ENCODE measurements at places on chromosomes 2 and 18. TPM values are rescaled to one million over a fixed set of nuclear protein-coding genes. Genes with fewer than 3 reads are reported as not detected.

GRCh38 chr18:74567822-74568221, 29.8 kb upstream of the ZNF407 start:
- no peak for ATAC-seq

DNA sequence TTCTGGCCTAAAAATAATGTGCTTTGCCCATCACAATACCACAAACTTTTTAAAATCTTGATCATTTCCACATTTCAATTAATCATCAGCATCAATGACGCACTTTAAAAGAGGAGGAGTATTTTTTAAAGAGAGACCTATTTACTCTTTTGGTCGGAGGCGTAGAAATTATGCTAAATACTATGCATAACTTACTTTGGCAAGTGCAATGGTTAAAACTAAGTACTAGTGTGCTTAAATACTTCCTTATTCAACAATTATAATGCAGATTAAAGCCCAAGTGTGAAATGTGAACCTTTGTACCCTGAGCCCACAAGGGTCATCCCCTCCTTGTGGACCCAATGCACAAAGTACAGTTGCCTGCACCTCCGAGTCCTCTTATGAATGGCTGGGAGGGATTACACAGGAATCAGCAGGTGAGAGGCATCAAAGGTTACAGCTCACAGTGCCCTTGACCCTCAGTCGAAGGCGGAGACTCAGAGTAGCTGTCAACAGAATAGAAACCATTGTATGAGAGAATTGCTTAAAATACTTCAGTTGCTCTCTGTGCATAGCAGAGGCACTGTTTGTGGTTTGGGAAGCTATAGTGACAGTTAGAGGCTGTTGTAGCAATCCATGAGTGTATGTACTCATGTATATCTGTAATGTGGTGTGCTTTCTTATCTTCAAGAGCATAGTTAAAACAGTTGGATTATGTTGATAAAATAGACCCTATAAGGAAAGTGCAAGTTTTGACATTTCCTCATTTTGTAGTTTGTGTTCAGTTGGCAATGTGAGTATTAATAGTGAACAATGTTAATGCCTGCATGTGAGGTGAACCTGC, 151.7 kb upstream of the ITGA4 start:
- ATAC-seq, result peak; percentile 80

- no peak for ATAC-seq
These were observed 40.3 kb downstream of the FHOD3 start for GRCh38 chr18:36337679-36338402.

DNA sequence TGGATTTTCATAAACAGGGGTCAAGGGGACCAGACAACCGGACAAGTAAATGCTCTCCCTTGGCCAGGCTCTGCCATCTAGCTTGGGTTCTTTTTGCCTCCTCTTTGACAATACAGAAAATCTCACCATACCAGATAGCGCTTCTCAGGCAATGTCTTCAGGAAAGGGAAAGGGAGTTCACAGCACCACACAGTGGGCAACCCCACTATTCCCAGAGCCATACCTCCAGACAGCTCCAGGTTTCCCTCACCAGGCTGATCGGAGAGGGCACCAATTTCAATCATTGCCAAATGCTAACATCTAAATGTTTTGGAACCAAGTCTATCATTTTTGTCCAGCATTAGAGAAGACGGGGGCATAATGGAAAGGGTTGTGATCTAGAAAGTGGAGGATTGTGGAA, 28.1 kb downstream of the CCDC68 start:
- no peak for ATAC-seq

- ATAC-seq, result no peak
These were observed 619 bp upstream of the MSH6 start for GRCh38 chr2:47782381-47782670.

- ATAC-seq, result no peak
These were observed 76.1 kb upstream of the CYP1B1 start for GRCh38 chr2:38152035-38152434.

DNA sequence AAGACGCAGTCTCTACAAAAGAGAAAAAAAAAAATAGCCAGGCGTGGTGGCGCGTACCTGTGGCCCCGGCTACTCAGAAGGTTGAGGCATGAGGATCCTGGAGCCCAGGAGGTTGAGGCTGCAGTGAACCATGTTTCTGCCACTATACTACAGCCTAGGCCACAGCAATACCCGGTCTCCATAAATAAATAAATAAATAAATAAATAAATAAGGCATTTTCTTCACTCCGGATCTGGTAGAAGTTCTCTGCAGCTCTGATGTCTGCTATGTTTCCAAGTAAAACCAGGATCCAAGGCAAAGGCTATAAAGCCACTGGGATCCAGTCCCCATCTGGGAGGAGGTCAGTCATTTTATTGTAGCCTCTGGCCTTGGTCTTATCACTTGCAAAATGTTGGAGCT, 15.5 kb downstream of the NFE2L2 start:
- ATAC-seq, result no peak

DNA sequence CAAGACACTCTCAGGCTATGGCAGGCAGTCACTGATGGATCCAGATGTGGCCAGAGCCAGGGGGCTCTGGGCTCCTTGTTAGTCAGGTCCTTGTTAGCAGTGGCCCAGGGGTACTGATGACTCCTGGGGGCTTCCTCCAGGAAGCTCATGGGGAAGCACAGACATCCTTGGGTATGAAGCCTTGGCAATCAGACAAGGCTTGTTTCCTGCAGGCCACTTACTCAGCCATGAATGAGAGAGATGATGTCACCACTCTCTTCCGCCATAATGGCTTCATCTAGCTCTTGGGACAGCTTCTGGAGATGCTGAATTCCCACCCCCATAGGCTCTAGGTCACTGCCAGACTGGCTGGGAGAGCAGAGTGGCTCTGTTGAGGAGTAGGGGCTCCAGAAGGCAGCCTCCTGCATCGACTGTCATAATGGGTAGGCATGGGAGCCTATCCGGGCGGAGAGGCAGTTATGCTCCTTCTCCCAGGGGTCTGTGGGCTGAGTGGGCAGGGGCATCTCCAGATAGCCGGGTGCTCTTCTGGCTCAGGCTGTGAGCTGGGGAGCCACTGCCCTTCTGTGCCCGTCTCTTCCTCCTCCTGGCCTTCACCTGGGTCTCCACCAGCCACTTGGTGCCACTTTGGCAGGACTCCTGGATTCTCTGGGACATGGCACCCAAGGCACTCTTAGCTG, 40.2 kb upstream of the BMPR2 start:
- ATAC-seq, result no peak

GRCh38 chr2:221442128-221442527, 130.0 kb downstream of the EPHA4 start:
- ATAC-seq, result no peak

DNA sequence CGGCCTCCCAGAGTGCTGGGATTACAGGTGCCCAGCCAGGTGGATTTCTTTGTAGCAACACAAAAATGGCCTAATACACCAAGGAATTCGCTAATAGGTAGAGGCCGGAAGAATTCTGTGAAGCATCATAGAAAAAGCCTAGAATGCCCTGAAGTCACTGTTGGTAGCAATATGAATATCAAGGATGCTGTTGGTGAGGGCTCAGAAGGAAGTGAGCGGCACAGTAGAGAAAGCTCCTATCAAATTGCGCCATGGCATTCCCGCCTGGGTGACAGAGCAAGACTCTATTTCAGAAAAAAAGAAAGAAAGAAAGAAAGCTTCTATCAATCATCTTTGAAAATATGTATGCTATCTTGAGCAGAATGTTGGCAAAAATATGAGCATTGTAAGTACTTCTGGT, 23.8 kb downstream of the GALNT5 start:
- no peak for ATAC-seq

DNA sequence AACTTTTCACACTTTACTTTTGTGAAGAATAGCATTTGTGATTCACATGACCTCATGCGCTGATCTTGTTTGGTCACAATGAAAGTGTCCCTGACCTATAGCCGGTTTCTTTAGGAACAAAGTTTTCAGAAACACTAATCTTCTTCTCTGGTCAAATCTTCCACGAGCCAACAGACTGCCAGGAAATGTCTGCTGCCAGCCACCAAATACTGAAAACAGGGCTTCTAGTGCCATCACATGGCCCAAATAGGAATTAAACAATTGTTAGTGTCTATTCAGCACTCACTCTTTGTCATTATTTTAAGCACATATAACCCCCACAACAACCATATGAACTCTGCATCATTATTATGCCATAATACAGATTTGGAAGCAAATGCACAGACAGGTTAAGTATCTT, 286.5 kb upstream of the SYT4 start:
- no peak for ATAC-seq

- no peak for ATAC-seq
These were observed 705.6 kb upstream of the ID2 start for GRCh38 chr2:7976206-7976605.

GRCh38 chr2:239927424-239927981, 97.6 kb downstream of the NDUFA10 start:
- ATAC-seq, result peak; percentile 100

DNA sequence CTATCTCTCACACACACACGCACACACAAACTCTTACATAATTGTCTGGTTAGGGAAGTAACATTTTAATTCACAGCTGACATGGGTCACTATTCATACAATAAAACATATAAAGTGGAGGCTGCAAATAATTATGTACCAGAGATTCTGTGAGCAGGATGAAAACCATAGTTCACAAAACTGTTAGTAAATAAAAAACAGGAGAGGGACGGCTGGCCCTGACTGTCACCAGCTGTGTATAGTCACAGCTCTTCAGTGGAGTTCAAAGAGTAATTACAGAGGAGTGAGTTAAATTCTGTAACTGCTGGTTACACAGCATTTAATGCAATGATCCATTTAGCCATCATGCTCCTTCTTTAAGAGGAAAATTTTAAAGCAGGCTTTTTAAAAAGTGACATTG, 76.9 kb downstream of the NRXN1 start:
- ATAC-seq, result no peak

- ATAC-seq, result no peak
These were observed 63.9 kb downstream of the PRKRA start for GRCh38 chr2:178386986-178387597.

GRCh38 chr2:220365023-220365422, 737.6 kb downstream of the SLC4A3 start:
- no peak for ATAC-seq

- no peak for ATAC-seq
These were observed 12.7 kb downstream of the CCNYL1 start for GRCh38 chr2:207724113-207724512.

DNA sequence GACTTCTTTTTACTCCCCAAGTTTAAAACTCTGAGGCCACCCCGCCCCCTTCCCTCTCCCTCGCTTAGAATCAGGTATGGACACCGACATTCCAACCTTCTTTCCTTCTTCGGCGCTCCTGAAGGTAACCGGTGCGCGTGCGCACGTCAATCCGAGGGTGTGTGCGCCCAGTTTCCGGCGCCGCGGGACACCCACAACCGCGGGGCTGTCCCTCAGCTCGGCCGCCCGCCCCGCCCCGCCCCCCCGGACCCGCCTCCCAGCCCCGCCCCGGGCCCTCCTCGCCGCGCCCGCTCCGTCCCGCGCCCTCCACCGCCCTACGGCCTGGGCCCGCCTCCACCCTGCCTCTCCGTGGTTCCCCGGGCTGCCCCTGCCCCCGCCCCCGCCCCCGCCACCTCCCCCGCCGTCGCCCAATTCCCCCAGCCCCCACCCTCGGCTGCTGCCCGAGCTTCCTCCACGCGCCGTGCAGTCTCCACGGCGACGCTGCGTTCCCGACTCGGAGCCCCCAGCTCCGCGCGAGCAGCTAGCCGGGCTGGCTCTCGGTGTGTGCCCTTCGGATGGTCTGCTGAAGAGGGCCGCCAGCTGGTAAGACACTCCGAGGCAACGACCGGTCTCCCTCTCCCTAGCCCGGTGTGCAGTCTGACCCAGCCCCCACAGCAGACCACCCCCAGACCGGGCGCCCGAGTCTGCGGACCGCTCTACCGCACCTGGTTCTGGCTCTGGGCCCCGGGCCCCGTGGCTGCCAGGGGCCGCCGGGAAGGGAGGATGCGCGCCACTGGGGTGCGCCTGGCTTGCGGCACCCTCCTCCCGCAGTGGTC, 635 bp downstream of the ERICH2 start:
- ATAC-seq, result peak; percentile 91

DNA sequence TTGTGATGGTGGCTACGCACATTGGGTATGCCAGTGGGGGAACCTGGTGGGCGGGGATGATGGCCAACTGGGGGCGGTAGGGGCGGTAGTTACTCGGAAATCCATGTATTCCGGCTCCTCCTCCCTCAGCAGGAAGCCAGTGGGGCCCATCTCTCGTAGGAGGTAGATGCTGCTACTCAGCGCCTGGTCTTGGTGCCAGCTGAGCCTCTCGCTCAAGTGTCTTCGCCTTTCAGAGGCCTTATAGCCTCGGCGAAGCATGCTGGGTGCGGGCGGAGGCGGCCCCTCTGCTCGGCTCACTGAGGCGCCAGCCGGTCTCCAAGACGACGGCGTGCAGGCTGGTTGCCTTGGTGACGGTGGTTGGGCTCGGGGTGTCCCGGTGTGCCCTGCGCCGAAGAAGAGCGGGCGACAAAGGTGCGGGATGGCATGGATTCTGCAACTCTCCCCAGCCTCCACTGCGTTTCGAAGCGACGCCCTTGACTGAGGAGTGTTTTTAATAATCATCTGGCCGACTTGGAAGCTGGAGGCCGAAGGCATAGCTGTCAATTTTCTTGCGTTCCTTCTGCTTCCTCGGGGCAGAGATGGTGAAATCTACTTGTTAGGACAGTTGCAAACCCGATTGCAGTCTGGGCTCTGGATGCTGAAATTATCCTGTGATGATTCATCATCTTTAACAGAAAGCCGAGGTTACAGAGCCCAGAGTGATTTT, at the start of gene ZSWIM2:
Gene ZSWIM2 (minus strand): TSS at position 298 of the 706 bp plus-strand sequence. CDS start 40 bp downstream, at position 258.
- ATAC-seq, result peak; percentile 23

DNA sequence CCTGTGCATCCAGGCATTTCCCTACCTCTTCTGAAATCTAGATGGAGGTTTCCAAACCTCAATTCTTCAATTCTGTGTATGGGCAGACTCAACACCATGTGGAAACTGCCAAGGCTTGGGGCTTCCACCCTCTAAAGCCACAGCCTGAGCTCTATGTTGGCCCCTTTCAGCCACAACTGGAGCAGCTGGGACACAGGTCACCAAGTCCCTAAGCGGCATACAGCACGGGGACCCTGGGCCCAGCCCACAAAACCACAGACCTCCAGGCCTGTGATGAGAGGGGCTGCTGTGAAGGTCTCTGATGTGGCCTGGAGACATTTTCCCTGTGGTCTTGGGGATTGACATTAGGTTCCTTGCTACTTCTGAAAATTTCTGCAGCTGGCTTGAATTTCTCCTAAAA, 255.4 kb downstream of the TDRD15 start:
- ATAC-seq, result no peak

GRCh38 chr18:51668101-51668500, 470.6 kb upstream of the MEX3C start:
- no peak for ATAC-seq

- ATAC-seq, result no peak
These were observed 141.4 kb downstream of the SPP2 start for GRCh38 chr2:234191819-234192407.

ADGRF3 gene
- 3.0 TPM for total RNA-seq

GPR45 gene
- not detected for total RNA-seq

MROH2A gene
- total RNA-seq, result not detected

TRIM54 gene
- not detected for total RNA-seq

COL4A3 gene
- 0.42 TPM for total RNA-seq

CYS1 gene
- not detected for total RNA-seq

KIF1A gene
- 1.1 TPM for total RNA-seq

CXCR1 gene
- not detected for total RNA-seq

Data from activated T-helper 17 cell treated with anti-CD3 and anti-CD28 coated beads, Interleukin-2, amount 50 U/mL, for 72 hours (primary cell).